ENCODE measurements at places on chromosomes 11 and 22. TPM values are rescaled to one million over a fixed set of nuclear protein-coding genes. Genes with fewer than 3 reads are reported as not detected.

DNA sequence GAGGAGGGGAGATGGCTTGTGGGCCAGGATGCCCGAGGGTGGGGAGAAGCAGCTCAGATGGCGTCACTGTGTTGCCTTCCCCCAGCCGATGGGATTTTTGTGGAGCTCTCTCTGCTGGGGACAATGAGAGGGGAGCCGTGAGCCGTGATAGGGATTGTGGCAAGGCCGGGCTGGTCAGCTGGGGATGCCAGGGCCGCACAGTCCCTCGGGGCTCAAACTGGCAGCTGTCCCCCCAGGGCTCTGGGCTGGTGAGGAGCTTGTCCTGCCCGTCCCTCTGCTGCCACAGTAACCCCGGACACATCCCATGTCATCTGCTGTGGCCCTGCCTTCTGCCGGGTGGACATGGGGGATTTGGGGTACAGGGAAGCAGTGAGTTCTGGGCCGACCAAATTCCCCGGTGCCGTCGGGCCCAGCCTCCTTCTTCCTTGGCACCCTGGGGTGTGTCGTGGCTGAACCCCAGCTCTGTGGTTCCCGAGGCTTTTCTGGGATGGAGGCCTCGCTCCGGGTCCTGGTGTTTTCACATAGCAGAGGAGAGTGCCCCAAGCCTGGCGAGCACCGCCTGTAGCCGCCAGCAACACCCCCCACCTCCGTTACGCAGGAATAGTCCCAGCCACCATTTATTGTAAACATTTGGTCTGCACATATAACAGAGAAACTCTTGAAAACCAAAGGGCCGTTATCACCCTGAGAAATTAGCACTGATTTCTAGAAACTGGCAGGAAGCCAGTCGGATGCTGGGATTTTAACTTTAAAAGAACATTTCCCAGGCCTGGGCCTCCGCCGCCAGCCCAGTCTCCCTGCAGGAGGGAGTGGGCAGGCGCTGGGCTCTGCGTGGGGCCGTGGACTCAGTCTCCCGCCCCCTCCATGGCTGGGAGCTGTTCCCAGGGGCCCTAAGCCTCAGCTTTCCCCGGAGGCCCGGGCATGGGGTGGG, 9.9 kb downstream of the BRSK2 start:
- peak; percentile 4 for DNase-seq

GRAMD1B gene
- 6.0 TPM for total RNA-seq

SLC15A3 gene
- total RNA-seq, result 13.0 TPM

GRCh38 chr11:80167766-80168165, 726.9 kb upstream of the TENM4 start:
- DNase-seq, result no peak

- no peak for DNase-seq
These were observed 8.6 kb downstream of the MCAT start for GRCh38 chr22:43134553-43134952.

- peak; percentile 48 for DNase-seq
These were observed 17.3 kb upstream of the CSTF3 start for GRCh38 chr11:33178443-33179180.

DNA sequence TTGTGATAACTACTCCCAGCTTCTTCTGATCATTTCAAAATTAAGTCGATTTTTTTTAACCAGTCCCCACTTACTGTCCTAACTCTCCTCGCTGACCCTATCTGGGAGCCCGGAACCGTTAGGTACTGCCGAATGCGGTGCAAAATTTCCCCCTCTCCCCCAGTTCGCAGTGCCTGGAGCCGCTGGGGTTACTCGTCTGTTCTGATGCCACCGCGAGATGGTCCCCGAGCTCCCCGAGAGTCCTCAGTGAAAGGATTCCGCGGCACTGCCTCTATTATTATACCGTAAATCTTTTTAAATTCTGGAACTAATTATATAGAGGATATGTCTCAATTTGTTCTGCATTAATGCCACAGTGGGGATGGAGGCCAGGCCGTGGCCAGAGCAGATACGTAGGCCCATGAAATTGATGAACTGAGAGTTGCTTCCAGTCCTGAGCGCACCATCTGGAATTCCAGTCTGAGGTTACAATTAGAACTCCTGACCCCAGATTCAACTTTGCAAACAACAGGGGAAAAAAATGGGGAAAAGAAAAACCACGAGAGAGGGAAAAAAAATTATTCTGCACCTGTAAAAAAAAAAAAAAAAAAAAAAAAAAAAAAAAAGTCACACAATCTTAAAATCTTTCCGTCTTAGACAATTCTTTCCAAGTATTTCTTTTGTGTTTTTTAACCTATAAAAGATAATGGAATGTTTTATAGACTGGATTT, 4.3 kb upstream of the WT1 start:
- no peak for DNase-seq

NLRP6 gene
- not detected for total RNA-seq

SELENOM gene
- 155 TPM for total RNA-seq

DNA sequence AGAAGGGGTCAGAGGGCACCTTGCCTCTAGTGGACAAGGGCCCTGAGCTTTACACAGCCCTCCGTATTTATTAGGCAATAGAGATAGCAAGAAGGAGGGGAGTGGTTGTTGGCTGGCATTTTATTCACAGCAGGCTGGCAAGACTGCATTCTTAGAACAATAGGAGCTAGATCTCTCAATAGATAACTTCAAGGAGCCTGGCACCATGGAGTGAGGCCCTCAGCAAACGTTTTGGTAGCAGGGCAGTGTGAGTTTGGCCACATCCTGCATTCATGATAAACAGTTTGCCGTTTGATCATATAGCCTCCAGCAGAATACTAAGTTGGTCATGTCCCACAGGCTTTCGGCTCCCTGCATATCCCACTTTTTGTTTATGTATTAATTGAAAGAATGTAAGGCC, 31.6 kb downstream of the OR10A6 start:
- DNase-seq, result no peak

GRCh38 chr22:28917747-28918549, 34.6 kb downstream of the ZNRF3 start:
- DNase-seq, result peak; percentile 63

DNA sequence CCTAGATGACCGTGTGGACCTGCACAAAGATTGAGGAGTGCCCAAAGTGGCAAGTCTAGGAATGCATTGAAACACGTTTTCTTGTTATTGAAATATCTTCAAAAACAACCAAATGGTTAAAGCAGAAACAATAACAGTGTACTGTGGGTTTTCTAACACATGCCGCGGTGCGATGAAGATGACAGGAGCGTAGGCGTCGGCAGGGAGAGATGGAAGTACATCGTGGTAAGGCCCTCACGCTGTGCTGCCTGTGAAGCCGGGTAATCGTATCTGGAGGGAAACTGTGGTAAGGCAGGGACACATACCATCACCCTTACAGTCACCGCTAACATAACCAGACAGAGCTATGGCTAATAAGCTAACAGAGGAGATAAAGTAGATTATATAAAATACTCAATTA, 261.4 kb downstream of the TBC1D22A start:
- no peak for DNase-seq

DNA sequence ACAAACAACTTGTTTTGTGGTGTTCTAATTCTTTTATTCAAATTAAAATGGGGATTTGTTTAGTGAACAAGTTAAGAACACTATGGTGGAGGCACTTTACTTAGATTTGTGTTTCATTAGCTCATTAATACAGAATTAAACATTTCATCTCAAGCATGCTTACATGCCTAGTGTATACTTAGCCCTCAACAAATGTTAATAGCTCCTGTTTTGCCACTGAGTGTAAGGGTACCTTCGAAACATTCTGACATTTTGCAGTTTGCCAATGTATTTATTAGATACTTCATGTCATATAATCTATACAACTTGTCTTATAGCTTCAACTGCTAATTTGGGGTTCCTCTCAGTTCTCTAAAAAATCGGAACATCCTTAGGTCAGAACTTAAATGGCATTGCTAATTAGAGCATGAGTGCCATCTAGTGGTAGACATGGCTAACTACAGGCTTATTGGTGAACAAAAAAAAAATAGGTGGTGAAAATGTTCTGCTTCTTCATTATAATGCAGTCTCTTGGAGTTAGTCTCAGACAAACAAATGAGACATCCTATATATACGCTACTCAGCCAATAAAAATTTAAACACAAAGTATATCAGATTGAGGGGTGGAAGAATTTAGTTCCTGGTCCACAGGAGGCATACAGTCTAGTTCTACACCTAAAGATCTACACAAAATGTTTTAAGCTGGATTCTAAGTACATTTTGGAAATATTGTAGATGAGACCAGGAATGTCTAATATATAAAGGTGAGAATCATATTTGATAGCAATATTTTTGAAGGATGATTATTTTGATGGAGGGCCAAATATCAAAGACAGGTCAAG, 4.9 kb upstream of the CNTN5 start:
- peak; percentile 52 for DNase-seq

GRCh38 chr11:114796954-114797721, 118.8 kb downstream of the NXPE2 start:
- no peak for DNase-seq

- no peak for DNase-seq
These were observed 34.6 kb downstream of the ASCL2 start for GRCh38 chr11:2235588-2236326.

GRCh38 chr11:123137431-123138224, 57.4 kb downstream of the CLMP start:
- peak; percentile 88 for DNase-seq

DNA sequence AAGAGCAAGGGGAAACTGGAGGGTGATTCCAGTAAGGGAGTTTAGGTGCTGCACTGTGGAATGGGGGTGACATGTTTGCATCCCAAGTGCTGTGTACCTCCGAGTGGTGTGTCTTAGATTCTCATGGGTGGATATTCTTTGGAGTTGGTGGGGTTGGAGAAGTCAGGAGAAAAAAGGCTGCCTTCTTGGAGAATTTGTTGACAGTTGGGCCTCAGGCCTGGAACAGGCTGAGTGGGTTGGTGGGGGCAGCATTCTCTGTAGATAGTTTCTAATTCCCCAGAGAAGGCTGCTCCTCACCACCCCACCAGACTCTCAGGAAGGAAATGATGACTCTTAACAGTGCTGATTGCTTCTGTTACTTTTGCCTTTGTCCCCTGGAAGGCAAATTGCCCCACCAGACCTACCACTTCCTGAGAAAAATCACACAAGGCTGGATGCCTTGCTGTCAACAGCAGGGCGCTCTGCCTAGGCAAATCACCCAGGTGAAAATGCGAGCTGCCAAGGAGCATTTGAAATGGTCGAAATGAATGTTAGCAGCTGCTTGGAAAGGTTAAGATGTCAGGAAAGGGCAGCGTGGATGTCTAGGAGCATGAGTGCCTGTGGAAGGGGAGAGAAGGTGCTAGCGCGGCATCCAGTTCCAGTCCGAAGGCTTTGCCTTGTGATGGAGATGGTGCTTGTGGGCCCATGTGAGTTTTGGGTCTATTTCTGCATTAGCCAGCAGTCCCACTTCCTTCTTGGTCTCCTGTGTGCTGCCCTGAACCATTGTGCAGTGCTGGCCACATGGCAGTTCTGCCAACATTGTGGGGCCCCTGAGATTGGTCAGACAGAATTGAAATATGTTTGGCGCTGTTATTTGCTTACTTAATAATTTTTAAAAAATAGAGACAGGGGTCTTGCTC, 29.7 kb upstream of the SORL1-AS1 start:
- DNase-seq, result no peak

DNA sequence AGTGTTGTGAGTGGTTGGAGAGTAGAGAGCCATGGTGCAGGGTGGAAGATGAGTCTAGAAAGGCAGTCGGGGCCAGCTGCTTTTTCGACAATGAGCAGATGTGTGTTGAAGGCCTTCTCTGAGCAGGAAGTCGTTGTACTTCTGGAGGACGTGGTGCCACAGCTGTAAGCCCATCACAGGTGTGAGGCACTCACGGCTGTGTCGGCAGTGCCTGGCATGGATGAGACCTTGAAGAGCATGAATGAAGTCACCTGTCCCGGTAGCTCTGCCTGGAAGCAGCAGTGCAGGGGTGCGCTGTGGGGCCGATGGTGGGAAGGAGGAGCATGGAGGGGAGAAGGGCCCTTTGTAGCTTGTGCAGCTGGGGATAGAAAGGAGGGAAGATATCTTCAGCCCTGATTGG, 165.2 kb downstream of the PKNOX2 start:
- no peak for DNase-seq

NCR3LG1 gene
- total RNA-seq, result 16.8 TPM

GRCh38 chr22:28817064-28817463, 16.7 kb upstream of the XBP1 start:
- DNase-seq, result no peak

DNA sequence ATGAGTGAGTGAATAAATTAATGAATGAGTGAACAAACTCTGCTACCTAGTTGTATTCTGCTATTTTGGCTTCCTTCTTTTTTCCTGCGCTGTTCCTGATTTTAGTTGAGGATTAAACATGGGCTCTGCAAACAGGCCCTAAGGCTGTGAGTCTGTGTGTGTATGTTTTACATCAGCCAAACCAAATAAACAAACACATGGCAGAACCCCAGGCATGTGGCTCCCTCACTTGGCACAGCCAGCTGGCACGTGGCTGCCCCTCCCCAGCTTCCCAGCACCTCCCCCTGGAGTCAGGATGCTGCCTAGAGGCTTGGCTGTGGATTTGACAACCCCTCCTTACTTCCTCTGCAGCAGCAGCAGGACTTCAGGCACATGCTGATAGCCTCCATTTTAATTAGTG, 593.2 kb downstream of the INSC start:
- DNase-seq, result peak; percentile 90

CHRNA10 gene
- total RNA-seq, result 0.97 TPM

GRCh38 chr22:45472426-45472825, 30.3 kb upstream of the FBLN1 start:
- DNase-seq, result no peak

APOA4 gene
- total RNA-seq, result not detected
